ENCODE measurements at places on chromosomes 12 and 14. TPM values are rescaled to one million over a fixed set of nuclear protein-coding genes. Genes with fewer than 3 reads are reported as not detected.

DNA sequence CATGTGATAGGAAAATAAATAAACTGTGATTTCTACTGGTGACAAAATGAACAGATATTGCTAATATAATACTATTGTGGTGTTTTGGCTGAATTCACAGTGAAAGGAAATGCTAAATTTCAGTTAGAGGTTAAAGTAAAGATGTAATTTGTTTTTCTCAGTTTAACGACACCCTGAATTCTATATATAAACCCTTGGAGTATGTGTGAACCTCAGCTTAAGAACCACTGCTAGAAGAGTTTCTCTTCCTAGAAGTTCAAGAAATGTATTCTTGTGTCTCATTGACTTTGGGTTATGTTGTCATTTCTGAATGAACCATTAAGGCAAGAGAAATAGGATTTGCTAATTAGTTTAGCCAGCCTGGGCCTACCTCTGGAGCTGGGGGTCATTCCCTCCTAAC lies 8.2 kb downstream of the FBXO34 start:
- DNase-seq = no peak

- no peak for DNase-seq
Measured at GRCh38 chr12:12156116-12156515, 85.4 kb downstream of the BCL2L14 start.

LGR5 gene
- not detected for total RNA-seq

DNA sequence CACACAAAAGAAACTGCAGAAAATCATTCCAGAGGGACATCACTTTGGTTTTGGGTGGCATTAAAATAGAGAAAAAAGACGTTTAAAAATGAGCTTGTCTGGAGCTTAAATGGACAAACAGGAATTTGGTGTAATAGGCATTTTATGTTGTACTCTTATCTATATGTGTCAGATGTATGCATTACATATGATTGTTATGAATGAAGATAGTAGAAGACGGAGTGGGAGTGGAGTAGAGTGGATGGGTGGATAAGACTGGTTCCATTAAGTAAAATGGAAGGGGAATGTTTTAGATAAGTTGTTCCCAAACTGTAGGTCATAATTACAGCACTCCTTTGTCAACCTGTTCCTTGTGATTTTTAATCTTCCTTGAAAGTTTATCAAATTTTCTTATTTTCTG lies 1.9 kb downstream of the CCDC91 start:
- DNase-seq = no peak

- DNase-seq = peak; percentile 36
Measured at GRCh38 chr14:68653804-68654203, 139.1 kb downstream of the ZFP36L1 start.

- no peak for DNase-seq
Measured at GRCh38 chr14:29858299-29858698, 69.3 kb downstream of the PRKD1 start.

AGAP2 gene
- 6.1 TPM for total RNA-seq

DNA sequence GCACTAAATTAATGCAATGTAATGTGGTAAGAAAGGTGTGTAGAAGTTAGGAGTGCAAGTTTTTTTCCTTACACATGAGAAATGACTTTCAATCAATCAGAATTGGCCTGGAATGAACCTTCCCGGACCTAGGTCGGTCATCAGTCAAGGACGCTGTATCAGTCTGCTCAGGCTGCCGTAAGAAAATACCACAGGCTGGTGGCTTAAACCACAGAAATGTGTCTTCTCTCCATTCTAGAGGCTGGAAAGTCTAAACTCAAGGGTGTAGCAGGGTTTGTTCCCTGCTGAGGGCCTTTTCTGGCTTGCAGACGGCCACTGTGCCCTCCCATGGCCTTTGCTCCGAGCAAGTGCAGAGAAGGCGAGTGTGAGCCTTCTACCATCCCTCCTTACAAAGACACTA lies 86.6 kb upstream of the DYNC1H1 start:
- DNase-seq = no peak

STON2 gene
- total RNA-seq = 5.7 TPM

DNA sequence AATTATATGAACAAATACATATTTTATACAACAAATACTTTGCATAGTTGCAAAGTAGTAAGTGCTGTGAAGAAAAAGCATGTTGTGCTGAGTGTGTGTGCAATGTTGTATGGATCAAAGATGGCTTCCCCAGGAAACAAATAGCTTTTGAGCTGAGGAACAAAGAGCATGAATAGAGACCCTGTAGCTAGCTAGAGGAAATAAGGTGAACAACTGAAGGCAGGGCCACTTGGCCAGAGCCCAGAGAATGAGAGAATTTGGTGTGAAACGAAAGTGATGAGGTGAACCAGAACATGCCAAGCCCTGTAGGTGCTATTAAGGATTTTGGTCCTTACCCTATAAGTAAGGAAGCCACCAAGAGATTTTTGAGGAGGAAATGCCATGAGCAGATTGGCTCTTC lies 17.1 kb downstream of the DYRK2 start:
- no peak for DNase-seq

DNA sequence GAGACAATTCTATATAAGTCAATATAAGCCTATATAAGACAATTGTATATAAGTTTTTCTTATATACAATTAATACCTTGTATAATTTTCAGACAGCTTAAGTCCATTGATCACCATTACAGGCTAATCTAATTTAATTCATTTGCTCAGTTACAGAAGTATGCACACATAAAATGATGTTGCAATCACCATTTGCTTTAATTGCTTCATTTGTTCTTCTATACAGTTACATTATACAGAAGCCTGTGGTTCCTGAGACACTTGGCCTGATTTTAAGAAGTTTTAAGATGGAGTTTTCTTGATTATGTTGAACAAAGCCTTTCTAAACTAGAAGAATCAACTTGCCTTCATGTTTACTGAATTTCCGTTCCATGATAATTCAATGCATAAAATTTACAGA lies 314.6 kb upstream of the PDE3A start:
- DNase-seq = no peak

ANAPC7 gene
- total RNA-seq = 35.3 TPM

DNA sequence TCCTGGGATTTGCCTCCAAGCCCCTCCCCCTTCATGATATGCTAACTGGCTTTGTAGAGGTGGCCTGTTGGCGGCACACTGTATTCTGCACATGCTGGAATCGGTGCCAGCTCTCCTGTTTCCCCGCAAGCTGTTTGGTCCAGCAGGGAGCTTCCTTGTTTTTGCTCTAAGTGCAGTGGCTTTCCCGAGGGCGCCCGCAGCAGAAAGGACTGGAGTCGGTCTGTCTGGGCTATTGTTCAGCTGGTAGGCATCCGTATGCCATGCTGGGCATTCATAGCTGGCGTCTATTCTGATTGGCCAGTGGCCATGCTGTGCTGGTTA lies 88.9 kb upstream of the MED13L start:
- DNase-seq = no peak

DNA sequence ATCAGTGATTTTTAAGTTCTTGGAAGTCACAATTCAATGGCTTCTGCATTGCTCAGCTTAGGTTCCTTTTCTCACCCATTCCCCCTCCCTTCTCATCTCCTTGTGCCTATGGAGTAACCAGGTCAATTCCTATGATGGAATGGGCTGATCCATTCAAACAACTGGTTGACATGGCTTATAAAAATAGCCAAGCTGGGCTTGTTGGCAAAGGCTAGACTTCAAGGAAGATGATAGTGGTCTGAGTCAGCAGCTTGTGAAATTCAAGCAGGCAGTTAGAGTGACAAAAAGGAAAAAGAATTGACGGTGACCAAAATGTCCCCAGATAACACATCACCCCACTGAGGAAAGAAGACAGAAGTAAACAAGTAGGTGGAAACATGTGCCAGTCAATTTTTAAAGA lies 119.9 kb upstream of the PCED1B start:
- no peak for DNase-seq

GRCh38 chr14:86626530-86626929 lies 1096.6 kb downstream of the FLRT2 start:
- no peak for DNase-seq

DNA sequence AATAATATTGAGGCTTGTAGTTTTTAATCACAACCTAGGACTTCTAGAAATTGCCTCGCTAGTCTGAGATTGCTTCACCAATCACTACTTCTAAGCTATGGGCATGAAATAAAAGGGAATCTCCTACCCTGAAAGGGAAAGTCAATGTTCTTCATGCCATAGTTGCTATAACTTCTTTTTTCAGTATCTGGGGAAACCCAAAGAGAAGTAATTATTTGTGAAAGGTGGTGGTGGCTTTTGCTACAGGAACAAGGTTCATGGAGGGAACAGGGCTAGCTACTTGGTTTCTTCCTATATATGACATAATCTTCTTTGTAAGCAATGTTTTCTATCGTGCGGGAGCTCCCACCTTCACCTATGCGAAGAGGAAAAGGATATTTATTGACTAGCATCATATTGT lies 61.6 kb upstream of the DNM1L start:
- no peak for DNase-seq

HRK gene
- 0.59 TPM for total RNA-seq

CLEC4D gene
- 0.43 TPM for total RNA-seq

GRCh38 chr12:68579254-68579653 lies 31.4 kb upstream of the RAP1B start:
- DNase-seq = no peak

FBRSL1 gene
- total RNA-seq = 60.4 TPM

RNF212B gene
- not detected for total RNA-seq

IAPP gene
- not detected for total RNA-seq

DNA sequence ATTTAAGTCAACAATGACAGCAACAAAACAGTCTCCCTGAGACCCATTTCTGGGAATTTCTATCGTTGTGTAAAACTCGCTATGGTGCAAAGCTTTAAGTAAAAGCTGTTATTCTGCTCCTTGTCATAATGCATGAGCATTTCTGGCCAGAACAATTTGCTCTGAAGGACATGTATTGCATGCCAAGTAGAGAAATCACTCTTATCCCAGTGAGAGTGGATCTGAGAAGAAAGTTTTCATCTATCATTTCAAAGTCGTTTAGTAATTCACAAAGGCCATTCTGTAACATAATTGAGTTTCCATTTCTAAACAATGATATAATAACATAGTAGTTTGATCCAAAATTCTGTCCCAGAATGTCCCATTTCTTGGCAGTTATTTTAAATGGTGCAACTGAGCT lies 86.6 kb downstream of the TBC1D30 start:
- no peak for DNase-seq

DIO2 gene
- total RNA-seq = 32.0 TPM

TTC9 gene
- 2.9 TPM for total RNA-seq

GRCh38 chr12:120719496-120720233 lies 6.0 kb upstream of the ACADS start:
- DNase-seq = no peak

- peak; percentile 50 for DNase-seq
Measured at GRCh38 chr14:100786131-100786530, 39.8 kb upstream of the MEG3 start.

SYCP3 gene
- not detected for total RNA-seq

OTUB2 gene
- 0.30 TPM for total RNA-seq

DNA sequence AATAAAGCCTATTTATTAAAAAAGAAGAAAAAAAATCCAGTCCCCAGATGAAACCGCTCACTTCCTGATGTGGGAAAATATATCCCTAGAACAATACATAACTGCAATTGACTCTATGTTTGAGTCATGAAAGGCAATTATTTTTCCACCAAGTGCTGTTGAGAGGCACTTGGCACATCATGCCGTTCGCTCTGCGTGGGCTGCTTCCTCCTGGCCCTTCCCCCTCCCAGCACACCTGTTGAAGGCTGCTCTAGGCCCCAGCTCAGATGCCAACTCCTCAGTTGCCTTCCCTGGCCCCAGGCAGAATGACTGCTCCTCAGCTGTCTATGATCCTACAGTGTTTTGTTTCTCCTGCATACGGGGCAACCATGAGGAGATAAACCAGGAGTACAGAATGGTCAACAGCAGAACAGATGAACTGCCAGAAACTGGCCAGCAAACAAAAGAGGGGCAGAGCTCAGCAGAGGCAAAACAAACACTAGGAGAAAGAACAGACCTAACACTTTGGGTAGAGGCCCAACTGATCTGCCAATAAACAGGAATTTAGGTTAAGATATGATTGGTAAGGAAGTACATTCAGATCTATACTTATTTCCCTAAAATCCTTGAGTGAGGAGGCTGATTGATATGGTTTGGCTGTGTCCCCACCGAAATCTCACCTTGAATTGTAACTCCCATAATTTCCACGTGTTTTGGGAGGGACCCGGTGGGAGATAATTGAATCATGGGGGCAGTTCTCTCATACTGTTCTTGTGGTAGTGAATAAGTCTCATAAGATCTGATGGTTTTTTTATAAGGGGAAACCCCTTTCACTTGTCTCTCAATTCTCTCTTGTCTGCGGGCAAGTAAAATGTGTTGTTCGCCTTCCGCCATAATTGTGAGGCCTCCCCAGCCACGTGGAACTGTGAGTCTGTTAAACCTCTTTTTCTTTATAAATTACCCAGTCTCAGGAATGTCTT lies 58.6 kb downstream of the SLC38A1 start:
- DNase-seq = no peak

ABCB9 gene
- total RNA-seq = 7.2 TPM

DBX2 gene
- total RNA-seq = 0.19 TPM

DNA sequence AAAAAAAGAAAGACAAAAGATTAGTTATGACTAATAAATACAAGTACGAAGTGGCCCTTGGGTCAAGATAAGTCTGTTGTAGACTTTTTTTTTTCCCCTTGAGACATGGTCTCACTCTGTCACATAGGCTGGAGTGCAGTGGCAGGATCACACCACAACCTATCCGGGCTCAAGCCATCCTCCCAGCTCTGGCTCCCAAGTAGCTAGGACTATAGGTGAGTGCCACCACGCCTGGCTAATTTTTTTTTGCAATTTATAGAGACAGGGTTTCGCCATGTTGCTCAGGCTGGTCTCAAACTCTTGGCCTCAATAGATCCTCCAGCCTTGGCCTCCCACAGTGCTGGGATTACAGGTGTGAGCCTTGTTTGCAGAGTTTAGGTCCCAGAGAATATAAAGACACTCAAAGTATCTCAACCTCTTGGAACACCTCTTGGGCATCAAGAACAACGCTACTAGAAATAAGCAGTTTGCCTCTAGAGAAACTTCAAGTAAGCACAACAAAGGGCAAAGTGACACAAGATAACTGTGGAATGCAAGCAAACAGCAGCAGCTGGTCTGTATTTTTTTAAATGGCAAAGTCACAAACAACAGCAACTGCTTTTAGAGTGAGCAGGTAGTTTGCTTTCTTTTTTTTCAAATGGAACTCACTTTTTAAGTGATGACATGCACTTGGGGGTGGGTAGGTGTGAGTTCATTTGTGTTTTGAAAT lies 3.9 kb upstream of the MDM2 start:
- no peak for DNase-seq

HOXC9 gene
- not detected for total RNA-seq

All from cardiac septum (tissue), 1 donor.